Stimulated activated naive CD8-positive, alpha-beta T cell treated with anti-CD3 and anti-CD28 coated beads, Interleukin-15, amount 100 ng/mL, for 72 hours (primary cell): ENCODE measurements at places on chromosomes 6 and 20.

DNA sequence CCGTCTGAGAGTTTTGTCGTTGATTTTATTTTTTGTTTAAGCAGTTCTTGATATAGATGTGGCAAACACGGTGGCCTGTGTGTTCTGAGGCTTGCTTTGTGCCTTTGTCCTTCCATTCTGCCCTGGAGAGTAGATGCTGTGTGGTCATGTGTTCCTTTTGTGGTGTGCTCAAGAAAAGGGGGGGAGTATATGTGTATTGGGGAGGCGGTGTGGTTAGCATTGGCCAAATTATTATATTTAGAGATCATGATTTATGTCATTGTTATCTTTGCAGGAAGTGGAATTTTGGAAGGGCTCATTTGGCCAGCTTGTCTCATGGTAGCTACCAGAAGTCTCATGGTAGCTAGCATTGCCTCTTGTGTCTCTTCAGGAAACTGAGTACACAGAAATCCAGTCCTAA is 16.4 kb downstream of the RREB1 start:
- no peak for DNase-seq

- DNase-seq: no peak
These were observed 100.0 kb downstream of the RPP40 start for GRCh38 chr6:4903751-4904370.

DNA sequence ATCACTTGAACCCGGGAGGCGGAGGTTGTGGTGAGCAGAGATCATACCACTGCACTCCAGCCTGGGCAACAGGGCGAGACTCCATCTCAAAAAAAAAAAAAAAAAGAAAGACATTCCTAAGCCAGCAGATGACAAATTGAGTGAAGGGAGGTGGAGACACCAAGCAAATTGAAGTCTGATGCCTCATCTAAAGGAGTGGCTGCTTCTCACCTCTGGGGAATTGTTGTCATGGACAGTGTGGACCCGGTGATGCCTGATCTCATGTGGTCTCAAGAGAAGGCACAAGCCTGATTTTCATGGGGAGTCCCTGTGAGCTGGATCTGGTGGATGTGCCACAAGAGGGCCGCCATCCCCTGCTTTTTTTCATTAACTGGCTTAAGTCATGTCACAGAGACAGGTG is 272.0 kb downstream of the ZNF217 start:
- DNase-seq: no peak

DNA sequence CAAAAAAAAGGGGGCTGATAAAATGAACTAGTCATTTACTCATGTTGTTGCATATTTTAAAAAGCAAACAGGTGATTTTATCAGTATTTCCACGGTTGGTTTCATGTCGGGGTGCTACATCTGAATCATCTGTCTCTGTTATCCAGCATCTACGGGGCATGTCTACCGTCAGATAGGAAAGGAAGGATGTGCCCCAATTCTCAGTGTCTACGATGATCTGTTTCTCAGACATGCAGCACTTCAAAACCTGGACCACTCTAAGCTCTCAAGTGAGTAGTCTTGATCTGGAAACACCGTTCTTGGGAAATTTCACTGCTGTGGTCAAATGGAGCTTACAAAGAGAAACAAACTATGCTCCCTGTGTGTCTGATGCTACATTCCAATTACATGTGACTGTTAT is 240.3 kb upstream of the TAB2 start:
- DNase-seq: no peak

DNA sequence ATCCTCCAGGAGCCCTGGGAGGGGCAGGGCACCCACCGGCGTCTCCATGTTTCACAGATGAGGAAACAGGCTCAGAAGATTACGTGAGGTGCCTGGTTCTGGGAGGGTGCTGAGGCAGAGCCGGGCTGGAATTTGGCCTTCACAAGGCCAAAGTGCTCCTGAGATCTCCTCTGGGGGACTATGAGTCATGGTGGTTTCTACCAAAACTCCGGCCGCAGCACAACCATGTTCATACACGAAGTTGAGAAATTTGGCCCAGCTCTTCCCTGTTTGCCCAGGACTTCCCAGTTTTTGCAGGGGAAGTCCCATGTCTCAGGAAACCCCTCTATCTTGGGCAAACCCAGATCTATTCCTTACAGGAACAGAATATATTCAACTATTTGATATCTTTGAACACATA is 172.9 kb upstream of the CDYL start:
- DNase-seq: no peak

GRCh38 chr6:21587961-21588480 is 5.5 kb upstream of the SOX4 start:
- peak; percentile 44 for DNase-seq

- DNase-seq: no peak
These were observed 32.5 kb downstream of the TBX18 start for GRCh38 chr6:84731901-84732300.

DNA sequence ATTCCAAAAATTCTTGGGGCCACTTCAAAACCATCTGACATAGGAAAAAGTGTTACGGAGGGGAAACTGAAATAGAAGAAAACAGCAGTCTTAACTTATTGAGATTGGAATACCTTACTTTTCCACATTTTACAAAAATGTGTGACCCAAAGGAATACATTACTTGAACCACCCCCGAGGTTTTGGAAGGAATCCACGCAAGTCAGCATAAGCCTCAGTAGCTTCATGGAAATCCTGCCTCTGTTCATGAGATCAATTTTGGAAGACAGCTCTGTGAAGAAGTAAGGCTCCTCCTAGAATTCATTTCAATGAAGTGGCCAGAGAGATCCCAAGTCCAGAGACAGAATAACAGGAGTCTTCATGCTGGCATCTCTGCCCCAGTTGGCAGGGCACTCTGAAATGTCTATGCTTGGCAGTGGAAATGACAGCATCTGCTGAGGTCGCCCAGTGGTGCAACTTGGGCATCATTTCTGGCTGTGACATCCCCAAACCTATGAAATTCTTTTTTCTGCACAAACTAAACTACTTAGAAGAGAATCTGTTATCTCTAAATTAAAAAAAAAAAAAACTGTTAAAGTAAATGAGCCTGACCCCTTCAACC is 132.5 kb downstream of the EPM2A start:
- no peak for DNase-seq

DNA sequence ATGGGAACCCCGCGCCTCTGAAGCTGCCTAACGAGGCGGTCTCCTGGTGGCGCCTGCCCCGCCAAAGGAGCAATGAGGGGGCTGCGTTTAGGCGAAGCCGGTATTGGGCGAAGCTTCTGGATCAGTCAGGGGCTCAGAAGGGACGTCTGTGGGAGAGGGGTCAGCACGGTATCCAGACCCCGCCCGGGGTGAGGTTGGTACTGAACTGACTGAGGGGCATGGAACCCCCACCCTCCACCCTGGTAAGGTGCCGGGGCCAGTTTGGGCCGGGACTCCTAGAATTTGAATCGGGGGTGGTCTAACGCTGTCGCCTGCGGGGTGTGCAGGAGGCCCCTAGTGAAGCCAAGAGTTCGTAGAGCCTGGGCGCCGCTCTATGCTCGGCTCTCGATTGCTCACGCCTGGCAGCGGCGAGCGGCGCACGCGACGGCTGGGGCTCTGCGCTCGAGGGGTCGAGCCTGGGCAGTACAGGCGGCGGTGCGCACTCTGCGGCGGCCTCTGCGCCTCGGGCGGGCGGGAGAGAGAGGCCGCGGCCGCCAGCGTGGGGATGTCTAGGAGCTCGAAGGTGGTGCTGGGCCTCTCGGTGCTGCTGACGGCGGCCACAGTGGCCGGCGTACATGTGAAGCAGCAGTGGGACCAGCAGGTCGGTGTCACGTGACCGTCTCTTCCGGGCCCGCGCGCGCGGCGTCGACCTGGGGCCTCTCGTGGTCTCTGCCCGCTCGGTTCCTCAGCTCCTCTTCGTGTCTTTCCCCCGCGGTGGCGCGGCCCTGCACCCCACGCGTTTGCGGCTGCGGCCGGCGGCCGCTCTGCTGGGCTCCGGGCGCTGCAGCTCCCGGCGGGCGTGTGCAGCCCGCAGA is at the start of the genes KAT14 and PET117:
Gene KAT14, plus strand, starts transcription at position 452 of the 854 bp plus-strand sequence. CDS start 4,798 bp downstream, outside the sequence.
Gene PET117, plus strand, starts transcription at position 452 of the 854 bp plus-strand sequence. Its CDS starts 93 bp downstream, at position 545.
- peak; percentile 95 for DNase-seq

GRCh38 chr20:40502576-40502975 is 186.5 kb downstream of the MAFB start:
- DNase-seq: no peak

DNA sequence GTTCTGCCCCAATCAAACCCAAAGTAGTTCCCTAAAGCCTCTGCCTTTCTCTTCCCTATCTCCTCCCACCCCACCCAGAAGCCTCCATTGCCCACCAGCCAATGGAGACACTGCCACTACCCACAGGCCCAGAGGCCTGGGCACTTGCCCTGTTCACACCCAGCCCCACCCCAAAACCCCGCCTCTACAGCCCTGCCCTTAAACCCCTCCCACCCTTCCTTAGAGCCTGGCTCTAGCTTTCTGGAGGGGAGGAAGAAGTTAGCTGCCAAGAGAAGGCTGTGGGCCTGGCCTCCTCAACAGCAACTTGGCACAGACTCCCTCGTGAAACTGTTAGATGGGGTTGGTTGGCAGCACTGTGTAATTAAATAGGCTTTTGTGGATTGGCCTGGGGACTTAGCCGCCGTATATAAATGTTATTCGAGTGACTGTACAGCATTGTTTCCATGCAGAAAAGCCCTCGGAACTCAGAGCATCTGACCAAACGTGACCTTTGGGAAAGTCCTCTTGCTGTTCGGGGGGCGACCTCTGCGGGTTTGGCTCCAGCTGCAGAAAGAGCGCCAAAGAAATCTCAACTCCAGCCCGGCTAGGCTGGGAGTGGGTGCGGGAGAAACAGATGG is 31.4 kb downstream of the COL11A2 start:
- DNase-seq: no peak

- no peak for DNase-seq
These were observed 139.7 kb upstream of the TMEM170B start for GRCh38 chr6:11397622-11398450.

DNA sequence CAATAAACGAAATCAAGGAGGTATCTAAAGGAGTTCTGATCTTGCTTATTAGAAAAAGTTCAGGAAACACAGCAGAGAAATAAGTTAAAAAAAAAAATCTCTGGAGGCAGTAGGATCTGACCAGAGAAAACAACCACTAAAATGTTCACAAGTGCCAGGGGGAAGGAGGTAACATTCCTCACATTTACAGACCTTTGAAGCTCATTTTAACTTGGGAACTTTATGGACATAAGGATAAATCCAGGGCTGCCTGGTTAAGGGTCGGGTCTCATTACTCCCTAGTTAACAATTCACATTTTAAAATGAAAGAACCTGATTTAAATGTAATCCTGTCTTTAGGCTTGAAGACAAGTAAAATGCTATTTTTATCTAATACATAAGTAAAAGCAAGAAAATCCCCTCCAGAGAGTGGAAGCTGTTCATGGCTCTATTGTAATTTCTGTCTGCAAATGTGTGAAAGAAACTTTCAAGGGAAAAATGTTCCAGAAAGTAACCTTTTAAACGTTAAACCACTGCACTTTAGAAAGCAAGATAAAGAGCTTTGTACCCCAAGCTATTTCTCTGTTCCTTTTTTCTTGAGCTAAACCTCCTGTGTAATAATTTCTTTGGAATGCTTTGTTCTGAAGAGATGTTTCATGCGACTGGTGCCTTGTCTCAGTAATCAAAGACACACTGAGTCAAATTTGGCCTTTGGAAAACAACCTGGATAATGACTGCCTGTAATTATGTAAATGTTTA is 38.2 kb downstream of the MYLIP start:
- no peak for DNase-seq

GRCh38 chr20:59014680-59015389 is 4.4 kb upstream of the TUBB1 start:
- no peak for DNase-seq

GRCh38 chr20:44151621-44152416 is 35.2 kb downstream of the JPH2 start:
- no peak for DNase-seq

- DNase-seq: no peak
These were observed 22.4 kb upstream of the BACH2 start for GRCh38 chr6:90319044-90319443.

GRCh38 chr6:156779206-156780094 is 2.3 kb downstream of the ARID1B start:
- DNase-seq: peak; percentile 73

GRCh38 chr6:27874016-27874415 is 38.2 kb downstream of the OR2B2 start:
- no peak for DNase-seq

GRCh38 chr6:77650098-77650663 is 2.7 kb upstream of the MEI4 start:
- DNase-seq: peak; percentile 11

DNA sequence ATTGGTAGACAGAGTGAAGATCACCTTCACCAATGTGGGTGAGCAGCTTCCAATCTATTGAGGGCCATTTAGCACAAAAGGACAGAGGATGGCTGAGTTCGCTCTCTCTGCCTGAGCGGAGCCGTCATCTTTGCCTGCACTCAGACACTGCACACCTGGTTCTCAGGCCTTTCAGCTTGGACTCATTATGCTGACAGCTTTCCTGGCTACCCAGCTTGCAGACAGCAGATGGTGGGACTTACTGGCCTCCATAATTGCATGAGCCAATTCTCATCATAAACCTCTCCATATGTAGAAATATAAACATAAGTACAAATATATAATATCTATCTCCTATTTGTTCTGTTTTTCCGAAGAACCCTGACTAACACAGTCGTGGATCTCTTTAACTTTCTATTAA is 13.7 kb downstream of the TBXT start:
- no peak for DNase-seq

DNA sequence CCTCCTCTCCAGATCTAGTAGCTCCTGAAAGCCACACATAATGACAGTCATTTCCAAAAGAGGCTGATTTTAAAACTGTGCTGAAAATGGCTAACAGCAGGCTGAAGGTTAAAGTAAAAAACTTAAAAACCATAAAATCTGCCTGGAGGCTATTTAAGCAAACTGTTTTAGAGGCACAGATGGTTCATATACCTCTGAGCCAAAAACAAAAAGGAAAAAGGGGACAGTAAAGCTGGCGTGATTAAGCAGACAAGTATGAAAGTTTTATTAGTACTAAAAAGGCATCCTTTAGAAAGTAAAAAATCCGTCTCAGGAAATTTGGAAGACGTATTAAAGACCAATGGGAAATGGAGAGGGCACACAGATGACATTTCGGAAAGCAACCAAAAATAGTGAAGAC is 55.8 kb downstream of the SOBP start:
- DNase-seq: no peak

GRCh38 chr20:10580700-10581099 is 93.1 kb downstream of the JAG1 start:
- no peak for DNase-seq

DNA sequence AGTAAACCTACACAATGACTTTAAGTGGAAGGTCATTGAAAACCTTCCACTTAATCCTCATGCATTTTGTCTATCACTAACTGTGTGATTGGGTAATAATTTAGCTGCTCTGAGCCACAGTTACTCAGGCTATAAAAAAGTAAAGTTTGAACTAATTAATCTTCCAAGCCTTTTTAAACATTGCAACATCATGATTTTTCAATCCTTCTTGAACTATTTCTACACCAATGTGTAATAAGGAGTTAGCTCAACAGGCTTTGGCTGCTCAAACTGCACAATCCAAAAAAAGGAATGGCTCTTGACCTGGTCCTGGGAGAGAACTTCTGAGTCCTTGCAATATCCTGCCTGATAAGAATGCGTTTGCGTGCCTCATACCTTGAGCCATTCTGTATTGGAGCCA is 34.8 kb upstream of the FILIP1 start:
- DNase-seq: no peak
